ENCODE measurements at places on chromosomes 3 and 15.

- DNase-seq: no peak
Measured at GRCh38 chr3:173902871-173903270, 505.3 kb downstream of the NLGN1 start.

DNA sequence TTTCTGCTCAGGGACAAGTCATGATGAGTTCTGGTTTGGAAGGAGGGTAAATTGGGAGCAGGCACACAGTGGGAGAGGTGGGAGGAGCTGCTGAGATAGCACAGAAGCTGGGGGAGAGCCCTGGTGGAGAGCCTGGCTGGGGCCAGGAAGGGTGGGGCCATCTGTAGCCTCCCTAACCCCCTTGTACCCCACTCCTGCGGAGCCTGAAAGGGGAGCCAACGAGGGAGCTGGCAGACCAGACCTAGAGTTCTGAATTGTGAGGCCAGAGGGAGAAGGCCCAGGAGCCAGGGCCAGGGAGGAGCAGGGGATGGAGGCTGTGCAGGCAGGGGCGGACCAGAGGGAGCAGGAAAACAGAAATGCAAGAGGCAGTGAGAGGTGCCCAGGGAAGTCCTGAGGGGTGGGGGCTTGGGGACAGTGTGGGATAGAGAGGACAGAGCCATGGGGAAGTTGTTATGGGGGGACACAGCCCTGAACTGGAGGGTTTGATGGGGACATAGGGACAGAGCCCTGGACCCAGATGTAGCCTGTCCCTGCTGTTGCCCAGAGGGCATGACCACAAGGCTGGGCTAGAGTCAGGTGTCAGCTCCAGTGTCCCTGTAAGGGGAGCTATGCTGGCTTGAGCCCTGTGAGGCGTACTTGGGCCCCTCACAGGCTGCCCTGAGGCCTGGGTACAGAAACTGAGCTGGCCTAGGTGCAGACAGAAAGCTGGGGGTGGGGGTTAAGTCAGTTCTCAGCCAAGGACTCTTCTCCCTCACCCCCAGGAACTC lies 1.2 kb downstream of the TMIE start:
- DNase-seq: no peak

DNA sequence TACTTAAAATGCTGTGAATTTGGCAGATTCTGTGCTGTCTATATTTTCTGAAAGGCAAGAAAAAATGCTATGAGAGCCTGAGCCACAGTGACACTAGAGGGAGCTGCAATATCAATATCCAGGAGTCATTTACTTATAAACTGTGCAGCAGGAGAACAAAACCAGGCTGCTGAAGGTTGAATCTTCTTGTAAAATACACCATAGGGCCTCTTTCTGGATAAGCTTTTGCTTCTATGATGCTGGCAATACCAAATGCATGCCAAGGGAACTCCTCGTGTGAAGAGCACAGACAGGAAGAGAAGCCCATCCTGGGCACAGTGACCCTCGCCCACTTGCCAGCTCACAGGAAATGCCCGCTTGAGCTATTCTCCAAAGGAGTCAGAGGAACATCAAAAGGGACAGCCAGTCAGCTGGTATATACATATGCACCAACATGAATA lies 48.0 kb upstream of the TSPAN3 start:
- peak; percentile 88 for DNase-seq

DNA sequence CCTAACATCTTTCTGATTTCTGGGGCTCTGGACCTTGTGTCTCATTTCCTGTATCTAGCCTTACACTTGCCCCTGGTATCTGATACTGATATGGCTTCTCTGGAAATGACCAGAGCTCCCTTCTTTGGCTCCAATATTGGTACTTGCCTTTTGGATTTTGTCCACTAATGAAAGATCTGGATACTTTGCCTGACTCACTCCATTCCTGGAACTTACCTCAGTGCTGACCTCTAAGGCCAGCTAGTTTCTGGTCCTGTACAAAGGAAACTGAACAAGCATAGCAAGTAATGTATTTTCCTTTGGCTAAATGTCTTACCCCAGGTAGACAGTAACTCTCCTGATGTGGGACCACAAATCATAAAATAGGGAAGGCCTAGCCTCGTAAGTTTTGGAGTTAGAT lies 93.8 kb upstream of the SLC4A7 start:
- no peak for DNase-seq

- no peak for DNase-seq
Measured at GRCh38 chr3:14874784-14875183, 56.0 kb downstream of the FGD5 start.

DNA sequence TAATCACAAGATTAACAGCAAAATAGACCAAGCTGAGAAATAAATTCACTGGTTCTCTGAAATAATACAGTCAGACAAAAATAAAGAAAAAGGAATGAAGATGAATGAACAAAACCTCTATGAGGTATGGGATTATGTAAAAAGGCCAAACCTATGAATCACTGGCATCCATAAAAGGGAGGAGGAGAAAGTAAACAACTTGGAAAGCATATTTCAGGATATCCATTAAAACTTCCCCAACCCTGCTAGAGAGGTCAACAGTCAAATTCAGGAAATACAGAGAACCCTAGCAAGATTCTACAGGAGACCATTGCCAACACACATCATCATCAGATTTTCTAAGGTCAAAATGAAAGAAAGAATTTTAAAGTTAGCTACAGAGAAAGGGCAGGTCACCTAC lies 649.7 kb upstream of the CBLB start:
- DNase-seq: no peak

- DNase-seq: no peak
Measured at GRCh38 chr3:71089271-71089847, 494.2 kb downstream of the FOXP1 start.

DNA sequence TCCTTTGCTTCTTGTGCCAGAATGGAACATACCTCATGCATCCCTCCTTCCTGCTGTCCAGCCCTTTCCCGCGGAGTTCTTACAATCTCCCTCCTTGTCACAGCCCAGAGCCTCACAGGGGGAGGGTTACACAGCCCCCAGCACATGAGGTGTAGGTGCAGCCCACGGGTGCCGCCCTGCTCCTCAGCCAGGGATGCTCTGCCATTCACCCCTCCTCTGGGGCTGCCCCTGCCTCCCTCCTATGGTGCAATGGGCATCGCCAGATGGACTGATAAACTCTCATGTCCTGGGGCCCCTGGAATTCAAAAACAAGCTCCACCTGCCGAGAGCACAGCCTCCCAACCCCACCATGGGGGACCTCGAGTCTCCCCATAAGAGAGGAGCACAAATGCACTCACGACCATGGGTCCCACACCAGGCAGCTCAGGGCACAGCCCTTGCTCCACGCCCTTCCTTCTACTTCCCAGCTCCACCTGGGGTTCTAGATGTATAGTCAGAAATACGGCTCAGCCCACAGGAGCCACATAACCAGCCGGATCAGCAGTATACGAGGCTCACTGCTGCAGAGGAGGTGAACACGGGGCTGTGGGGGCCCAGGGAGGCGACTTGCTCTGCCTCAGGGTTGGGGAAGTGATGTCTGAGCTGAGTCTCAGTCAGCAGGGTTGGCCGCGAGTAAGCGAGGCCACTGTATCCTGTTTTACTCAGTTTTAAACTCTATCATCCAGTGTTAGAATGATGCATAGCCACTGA lies 269.7 kb upstream of the LYSMD4 start:
- no peak for DNase-seq

- no peak for DNase-seq
Measured at GRCh38 chr15:88710027-88710715, 71.4 kb downstream of the ISG20 start.

DNA sequence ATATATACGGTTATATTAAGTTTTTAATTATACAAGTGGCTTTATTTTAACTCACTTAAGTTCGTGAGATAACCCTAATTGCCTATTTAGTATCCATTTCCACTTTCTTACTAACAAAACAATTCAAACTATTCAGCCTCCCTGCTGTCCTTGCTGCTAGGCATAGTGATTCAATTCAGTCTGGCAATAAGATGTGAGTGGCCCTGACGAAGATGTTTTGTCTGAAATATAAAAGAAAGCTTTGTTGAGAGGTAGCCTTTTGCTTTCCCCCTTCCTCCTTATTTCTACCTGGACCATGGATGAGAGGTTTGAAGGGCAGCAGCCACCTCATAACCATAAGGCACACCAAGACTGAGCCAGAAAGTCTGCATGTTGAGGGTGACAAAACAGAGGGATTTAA lies 89.3 kb upstream of the TRIM42 start:
- DNase-seq: no peak

- DNase-seq: no peak
Measured at GRCh38 chr3:47565734-47566550, 12.7 kb downstream of the CSPG5 start.

GRCh38 chr15:31297575-31298456 lies 28.8 kb upstream of the KLF13 start:
- DNase-seq: no peak

DNA sequence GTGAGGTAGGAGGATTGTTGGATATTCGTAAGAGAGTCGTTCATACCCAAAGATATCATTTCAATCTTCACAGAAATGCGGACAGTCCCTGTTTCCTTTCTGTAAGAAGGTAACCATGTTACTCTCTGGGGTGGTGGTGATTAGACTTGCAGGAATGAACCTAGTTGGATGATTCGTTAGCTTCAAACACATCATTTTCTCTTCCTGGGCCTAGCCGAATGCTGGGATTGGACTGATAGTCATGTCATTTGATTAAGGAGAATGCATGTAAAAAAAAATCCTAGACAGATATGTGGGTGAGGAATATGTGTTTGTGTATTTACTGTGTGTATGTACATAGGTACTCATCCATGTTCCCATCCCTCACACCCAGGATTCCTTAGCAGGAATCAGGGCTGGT lies 12.4 kb downstream of the SLCO3A1 start:
- DNase-seq: no peak

DNA sequence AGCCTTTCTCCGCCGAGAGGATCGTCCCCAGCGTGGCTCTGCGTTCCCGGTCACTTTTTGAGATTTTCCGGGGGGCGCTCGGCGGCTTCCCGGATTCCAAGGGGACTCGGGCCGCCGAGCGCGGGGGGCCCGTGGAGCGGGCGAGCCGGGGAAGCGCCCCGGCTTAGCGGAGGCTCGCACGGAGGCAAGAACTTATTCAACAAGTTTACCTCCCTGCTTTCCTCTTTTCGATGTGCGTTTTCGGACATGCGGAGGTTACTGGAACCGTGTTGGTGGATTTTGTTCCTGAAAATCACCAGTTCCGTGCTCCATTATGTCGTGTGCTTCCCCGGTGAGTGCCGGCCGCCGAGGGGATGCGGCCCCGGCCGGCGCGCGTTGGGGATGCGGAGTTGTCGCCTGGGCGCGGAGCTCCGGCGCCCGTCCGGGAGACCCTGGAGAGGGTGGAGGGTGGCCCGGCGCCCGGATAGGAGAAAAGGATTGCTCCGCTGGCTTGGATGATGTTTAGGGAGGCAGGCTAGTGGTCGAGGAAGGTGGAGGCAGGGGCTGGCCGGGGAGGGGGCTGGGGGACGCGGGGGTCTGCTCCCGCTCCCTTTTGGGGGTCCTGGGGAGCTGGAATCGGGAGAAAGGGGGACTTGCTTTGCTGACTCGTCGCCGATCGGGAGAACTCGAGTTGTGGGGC lies 810 bp downstream of the PTPRG start:
- DNase-seq: peak; percentile 80

GRCh38 chr15:44910981-44911625 lies 45.4 kb upstream of the TERB2 start:
- DNase-seq: no peak

DNA sequence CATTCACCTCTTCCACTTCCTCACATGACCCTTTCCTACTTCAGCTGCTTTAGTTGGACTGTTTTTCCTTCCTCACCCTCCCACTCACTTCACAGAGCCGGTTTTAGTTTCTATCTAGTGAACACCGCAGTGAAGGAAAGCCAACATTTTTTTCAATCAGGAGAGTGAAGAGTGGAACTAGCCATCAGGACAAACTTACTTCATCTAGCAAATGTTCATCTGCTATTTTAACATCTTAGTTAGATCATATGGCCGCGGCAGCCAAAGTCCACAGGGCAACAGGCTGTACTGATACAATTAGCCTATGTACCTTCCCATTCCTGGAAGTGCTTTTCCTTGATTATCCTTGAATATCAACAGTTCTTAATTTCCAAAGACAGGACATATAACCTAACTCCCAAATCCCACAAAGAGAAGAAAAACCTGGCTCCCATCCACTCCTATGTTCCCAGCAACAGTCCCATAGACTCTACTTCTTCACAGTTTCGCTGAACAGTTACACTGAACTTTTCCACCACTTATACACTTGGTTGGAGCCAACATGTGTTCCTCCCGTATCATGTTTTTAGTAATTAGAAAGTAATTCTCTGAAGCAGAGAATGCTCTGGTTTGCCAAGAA lies 456.2 kb upstream of the THBS1 start:
- peak; percentile 43 for DNase-seq

DNA sequence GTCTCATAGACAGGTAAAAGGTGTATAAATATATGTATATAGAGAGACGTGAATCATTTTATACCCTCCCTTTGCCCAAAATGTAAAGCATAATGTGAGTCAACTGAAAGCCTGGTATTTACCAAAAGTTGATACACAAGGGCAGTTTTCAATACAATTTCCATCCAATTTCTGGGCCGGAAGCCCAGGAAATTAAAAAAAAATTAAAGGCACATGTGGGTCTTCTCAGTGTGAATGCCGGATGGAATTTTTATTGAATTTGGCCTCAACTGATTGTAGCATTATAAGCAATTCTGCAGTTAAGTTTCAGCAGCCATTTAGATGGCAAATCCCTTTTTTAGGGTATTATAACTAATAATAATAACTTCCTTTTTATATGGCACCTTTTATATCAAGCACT lies 3.3 kb upstream of the CNTN3 start:
- peak; percentile 48 for DNase-seq

GRCh38 chr3:11236588-11237461 lies 35.4 kb upstream of the ATG7 start:
- peak; percentile 29 for DNase-seq

DNA sequence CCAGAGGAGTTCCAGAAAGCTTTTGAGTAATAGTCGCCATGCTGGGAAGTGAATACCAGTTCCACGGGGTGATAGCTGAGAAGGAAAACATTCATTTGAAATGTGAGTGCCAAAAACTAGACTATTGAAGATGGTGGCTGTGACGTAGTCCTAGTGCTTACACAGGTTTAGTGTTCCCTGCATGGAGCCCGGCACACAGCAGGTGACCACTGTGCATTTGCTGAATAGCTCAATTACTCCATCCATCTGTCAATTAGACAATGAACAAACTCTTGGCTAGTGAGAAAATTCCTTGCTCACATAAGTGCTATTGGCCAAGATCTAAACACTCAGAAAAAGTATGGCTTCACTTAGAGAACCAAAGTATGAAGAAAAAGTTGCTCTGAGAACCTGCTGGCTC lies 448.1 kb upstream of the WNT5A start:
- DNase-seq: no peak

DNA sequence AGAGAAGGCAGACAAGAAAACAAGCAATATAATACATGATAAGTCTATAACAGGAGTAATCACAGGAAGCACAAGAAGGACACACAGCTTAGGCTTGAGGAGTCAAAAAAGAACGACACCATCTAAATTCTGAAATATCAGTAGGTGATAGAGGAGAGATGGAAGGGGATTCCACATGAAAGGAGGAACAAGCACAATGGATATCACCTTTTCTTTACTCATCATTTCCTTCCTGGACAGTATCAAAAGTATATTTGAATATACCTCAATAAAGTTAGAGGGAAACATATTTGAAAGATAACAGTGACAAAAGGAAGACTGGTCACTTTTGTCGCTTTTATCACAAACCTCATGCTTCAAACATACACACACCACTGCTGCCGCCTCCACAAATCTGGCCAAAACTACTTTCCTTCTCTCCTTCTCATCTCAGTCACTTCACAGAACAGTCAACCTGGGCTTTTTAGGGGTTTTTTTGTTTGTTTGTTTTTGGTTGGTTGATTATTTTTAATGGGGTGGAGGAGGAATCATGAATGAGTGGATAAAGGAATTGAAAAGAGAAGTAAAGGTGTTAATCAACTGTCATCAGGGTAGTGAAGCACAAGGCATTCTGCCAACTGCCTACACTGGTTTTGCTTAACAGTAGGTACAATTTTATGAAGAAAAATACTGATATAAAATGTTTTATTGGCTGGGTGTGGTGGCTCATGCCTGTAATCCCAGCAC lies 18.5 kb downstream of the DENND4A start:
- no peak for DNase-seq
